NCI-H2227 treated with DMSO at 0.1 percent for 48 hours (cell line): ENCODE measurements at places on chromosomes 5 and 9.

DNA sequence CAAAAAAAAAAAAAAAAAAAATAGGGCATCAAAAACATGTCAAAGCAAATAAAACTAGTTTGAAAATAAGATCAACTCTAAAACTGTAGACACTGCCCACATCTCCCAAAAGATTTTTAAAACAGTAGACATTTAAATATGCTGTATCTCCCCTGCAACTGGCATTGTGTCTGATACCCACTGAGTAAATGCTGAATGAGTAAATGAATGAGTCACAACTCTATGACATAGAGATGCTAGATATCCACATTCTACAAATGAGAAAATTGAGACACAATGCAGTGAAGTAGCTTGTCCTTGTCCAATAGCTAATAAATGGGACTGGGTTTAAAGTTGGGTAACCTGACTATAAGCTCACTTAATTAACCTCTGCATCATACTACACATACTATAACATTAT is 14.1 kb upstream of the MAP1B start:
- no peak for DNase-seq

GRCh38 chr9:112174222-112174964 is 704 bp downstream of the SUSD1 start:
- DNase-seq, result peak; percentile 10

- DNase-seq, result no peak
Measured at GRCh38 chr9:4547016-4547415, 56.7 kb downstream of the SLC1A1 start.

GRCh38 chr9:14400658-14400995 is 86.7 kb upstream of the NFIB start:
- DNase-seq, result no peak

- DNase-seq, result no peak
Measured at GRCh38 chr5:91586232-91586631, 203.1 kb upstream of the ARRDC3 start.

DNA sequence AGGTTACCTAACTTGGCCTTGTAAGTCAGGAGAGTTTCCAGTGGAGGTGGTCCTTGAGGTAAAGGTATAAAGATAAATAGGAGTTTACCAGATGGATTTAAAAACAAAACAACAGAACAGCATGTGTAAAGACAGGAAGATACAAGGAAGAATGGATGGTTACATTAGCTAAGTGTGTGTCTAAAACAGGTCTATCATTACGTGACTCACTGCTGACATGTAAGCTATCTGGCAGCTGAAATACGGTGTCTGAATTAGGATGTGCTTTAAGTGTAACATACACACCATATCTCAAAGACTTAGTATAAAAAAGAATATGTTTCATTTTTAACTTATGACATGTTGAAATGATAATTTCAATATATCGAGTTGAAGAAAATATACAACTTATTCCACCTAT is 405.1 kb upstream of the ADAMTSL1 start:
- no peak for DNase-seq

DNA sequence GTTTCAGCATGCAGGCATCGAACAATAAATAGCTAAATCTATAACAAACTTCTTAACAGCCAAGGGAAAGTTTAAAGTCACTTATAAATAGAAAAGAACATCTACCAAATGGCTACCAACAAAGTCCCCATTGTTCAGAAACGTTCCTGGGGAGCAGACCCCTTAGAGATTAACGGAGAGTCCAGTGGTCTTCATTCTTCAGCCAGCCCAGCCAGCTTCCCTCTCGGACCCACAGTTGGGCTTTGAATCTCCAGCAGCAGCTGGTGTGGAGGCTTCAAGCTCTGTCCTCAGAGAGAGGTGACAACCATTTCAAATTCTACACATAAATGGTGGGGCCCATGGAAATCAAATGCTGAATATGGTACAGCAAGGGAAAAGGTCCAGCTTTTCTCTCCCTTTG is 11.2 kb downstream of the ENC1 start:
- no peak for DNase-seq

DNA sequence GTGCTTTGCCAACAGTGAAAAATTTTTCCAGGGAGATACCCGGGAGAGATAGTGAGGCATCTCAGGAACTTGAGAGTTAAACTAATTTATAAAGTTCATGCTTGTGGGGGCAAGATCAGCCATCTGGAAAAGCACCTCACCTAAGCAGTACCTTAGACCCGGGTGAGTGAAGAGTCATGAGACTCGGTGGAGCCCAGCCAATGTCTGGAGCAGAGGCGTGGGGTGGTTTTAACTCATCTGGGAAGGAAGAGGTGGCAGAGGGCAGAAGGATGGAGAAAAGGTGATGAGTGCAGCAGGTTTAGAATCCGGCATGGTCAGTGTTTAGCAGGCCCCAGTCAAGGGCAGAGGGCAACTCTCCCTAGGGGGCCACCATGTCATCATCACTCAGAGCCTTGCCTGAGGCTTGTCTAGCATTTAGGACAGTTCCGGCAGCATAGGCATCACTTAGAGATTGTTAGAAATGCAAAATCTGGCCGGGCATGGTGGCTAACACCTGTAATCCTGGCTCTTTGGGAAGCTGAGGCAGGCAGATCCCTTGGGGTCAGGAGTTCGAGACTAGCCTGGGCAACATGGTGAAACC is 4.3 kb upstream of the RNF183 start:
- DNase-seq, result no peak

DNA sequence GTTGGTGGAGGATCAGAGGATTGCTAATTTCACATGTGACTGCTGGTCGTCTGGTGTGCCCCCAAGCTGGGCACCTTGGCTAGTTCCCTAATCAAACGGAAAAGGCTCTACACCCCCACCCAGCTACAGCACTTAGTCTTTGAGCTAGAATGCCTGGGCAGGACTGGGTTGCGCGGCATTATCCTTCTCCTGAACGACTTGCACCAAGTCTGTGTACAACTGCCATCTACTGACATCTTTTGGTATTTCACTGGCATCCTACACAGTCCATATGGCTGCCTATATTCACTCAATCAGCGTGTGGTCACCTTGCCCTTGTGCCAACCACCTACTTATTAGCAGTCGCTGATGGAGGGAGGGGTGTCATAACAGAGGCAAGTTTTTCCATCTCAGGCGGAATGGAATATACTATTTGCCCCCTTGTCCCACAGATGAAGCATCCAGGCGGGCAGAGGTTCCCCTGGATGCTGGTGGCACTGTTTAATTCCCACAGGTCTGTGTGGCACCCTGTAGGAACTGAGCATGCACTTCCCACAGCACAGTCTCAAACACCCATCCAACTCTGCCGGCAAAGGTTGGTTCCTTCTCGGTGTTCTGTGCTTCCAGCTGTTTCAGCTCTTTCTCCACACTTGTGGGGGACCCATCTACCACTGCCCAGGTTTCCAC is 150.1 kb downstream of the OSTF1 start:
- DNase-seq, result no peak

GRCh38 chr9:135814421-135815095 is 92.8 kb downstream of the CAMSAP1 start:
- no peak for DNase-seq

DNA sequence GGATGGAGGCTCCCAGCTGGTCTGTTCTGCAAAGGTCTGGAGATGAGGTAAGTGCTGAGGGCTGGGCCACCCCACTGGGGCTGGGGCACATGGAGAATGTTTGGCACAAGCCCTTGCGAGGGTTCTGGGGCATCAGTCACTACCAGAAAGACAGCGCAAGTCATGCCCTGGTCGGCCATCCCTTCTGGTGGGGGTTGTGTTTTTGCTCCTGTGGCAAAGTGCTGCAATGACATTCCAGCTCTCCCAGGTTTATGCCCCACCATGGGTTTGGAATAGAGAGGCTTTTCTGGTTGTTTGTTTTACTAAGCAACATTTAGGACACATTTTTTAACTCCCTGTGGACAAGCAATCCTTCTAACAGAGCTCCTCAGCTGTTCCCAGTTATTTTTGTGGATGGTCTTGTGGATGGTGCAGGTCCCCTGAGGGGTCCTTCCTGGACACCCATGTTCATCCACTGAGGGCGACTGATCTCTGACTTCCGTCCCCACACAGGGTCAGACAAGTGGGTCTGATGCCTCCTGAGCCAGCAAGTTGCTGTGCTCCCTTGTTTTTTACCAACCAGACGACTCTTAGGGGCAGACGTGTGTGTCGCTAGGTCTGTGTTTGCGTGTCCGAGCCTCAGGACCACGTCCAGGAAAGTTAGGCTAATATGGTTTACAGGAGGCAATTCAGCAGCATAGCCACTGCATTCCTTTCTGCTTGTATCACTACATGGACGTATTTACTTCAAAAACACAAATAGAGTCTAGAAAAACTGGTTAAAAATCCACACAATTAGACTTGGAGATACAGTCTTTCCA is 64.9 kb upstream of the ECM2 start:
- DNase-seq, result no peak

- DNase-seq, result no peak
Measured at GRCh38 chr5:16918156-16918555, 17.9 kb downstream of the MYO10 start.
